ENCODE measurements at places on chromosomes 4 and X.
A peak's percentile ranks its signal among the peaks of the same experiment; 100 is the strongest.

DNA sequence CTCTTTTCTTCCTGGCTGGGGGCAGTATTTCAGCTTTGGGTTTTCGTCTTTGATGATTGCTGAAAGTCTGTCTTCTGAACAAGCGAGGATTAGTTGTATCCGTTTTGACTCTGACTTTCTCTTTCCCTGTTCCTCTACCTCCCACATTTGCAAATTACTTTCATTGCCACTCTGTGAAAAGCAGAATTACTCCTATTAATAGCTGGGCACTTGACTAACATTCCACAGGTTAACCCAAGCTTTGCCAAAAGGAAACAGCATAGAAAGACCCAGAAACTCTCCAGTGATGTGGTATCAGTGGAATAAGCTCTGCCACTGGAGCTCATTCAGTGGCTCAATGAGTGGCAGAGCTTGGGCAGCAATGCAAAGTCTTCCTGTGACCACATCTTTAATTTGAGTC lies 238.9 kb downstream of the PALLD start:
- DNase-seq = no peak

DNA sequence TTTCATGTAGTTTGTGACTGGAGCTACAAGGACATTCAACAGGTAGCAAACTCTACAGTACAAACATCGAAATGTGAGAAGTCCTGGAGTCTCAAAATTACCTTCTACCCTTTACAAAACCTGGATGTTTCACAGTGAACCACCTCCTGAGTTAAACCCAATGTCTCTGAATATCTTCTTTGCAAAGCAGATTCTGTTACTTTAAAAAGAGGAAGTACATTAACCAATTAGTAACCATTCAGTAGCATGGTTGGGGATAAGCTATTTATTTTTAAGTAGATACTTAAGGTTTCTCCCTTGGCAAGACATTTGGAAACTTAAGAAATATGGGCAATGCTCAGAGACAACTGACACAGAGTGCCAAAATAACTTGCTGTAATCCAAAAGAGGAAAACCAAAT lies 371.9 kb upstream of the NWD2 start:
- DNase-seq = no peak

DNA sequence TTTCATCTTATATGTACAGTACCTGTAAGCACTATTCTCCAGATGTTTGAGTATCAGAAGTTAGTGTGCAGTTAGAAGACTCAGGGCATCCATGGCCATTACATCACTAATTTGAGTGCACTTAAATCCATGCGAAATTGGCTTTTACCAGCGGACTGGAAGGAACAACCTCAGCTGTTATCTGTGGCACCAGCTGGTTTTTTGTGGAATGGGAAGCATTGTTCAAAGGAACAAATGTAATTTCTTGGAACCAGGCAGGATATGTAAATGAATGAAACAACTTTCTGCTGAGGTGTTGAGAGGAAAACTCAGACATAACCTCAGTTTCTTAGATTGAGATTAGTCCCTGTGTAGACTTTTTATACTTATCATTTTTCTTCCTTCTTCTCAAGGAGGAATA lies 60.2 kb downstream of the PDGFRA start:
- DNase-seq = no peak

DNA sequence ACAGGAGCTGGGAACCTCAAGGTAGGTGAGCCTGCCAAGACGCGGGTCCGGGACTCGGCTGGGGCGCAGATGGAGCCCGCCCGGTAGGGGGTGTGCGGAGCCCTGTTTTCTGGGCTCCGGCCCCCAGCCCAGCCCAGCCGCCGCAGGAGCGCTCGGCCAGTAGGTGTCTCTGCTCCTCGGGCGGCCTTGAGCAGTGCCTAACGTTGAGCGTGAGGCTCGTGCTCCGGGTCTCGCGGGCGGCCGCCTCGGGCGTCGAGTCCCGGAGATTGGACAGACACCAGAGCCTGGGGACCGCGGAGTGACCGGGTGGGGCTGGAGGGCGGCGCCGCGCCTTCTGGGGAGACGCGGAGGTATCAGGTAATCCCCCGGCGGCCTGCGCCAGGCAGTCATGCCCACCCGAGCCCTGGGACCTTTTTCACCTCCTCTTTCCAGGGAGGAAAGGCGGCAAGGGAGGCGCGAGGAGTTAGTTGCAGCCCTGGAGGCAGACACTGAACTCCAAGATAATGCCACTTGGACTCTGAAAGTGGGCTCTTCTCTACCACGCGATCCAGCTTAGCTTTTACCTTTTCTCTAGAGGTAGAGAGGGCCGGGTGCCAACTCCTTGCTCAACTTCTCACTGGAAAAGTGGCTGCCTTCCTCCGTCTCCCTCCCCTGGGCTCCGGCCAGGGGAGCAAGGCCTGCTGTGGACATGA lies 14.5 kb upstream of the FGG start:
- peak; percentile 19 for DNase-seq

GRCh38 chrX:8868906-8869305 lies 67.7 kb upstream of the FAM9A start:
- DNase-seq = peak; percentile 11

DNA sequence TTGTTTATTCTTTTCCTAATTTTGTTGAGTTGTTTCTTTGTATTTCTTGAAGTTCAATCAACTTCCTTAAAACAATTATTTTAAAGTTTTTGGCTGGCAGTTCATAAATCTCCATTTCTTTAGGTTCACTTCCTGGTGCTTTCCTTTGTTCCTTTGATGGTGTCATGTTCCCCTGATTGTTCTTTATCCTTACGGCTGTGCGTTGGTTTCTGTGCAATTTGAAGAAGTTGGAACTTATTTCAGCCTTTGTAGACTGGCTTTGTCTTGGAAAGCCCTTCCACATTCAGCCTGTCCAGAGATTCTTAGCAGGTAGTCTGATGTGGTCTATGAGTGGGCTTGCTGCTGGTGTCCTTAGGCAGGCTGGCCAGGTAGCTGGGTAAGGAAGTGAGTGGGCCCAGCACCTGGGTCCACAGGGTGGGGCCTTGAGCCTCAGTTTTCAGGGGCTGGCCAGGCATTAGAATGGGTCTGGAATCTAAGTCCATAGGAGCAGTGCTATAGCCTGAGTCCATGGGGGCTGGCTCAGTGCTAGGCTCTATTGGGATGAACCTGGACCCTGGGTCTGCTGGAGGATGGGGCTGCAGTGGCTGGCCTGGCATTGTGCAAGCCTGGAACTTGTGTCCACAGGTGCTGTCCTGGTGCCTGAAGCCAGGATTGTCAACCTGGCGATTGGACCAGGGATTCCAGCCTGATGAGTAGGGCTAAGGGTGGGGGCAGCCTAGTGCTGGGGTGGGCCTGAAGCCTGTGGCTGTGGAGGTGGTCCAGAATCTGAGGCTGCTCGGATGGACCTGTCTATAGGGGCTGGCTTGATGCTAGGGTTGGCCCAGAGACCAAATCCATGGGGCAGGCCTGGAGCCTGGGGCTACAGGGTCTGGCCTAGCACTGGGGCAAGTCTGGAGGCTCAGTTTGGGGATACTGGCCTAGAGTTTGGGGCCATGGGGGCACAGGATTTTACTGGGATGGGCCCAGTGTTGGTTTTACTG lies 152.4 kb downstream of the STAG2 start:
- DNase-seq = no peak

GRCh38 chr4:36737691-36738090 lies 456.3 kb downstream of the DTHD1 start:
- DNase-seq = no peak

DNA sequence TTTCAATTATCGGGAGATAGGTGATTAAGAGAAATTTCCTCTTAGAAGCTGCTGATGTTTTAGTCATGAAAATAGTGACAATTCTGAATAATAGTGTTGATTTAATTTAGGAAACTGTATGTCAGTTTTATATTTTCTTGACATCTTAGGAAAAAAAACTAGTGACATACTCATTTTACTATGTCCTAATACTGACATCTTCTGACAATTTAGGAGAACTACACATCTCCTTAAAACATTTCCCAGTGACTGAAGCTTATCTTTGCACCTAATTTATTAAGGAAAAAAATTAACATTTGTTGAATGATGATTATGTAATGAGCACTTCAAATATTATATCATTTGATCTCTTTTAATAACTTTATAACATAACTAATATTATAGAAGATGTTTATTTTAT lies 42.0 kb upstream of the RBMXL3 start:
- DNase-seq = peak; percentile 40

DNA sequence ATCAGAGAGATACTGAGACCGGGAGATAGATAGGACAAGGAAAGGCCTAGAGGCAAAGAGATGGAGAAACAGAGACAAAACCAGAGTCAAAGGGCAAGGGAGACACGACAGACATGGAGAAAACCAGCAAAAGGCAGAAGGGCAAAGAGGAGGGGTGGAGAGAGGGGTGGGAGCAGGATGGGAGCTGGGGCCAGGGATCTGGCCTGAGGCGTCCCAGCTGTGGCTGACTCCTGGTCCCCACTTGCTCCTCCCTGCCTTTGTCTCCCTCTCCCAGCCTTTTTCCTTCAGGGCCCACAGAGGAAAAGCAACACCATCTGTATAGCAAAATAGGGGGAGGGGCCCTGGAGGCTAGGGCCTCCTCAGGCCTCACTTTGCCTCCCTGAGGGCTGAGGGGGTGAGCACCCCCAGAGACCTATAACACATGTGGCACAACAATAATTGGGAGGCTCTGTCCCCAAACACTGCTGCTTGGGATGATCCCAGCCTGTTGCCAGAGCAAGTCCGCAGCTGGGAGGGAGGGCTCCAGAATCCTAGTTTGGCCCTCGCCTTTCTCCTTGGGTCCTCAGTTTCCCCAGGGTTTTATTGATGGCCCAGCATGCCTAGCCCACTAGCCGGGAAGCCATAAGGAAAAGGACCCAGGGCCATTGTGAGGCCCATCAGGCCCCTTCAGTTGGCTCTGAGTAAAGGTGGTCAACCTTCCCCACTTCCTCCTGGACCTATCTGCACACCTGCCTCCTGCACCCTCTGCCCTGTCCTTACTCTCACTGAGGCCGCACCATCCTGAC lies 96.8 kb downstream of the PJA1 start:
- no peak for DNase-seq

DNA sequence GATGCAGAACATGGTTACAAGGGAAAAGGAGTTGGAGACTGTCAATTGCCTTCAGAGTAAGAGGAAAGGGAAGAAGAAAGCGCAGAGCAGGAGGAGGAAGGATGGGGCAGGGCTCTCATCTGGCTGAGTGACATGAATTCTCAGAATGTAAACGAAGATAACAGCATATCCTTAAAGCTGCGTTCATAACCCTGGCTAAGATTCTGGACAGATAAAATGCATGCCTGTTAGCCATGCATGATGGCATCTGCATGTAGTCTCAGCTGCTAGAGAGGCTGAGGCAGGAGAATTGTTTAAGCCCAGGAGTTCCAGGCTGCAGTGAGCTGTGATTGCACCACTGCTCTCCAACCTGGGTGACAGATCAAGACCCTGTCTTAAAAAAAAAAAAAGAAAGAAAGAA lies 493.5 kb upstream of the PRKX start:
- peak; percentile 70 for DNase-seq

DNA sequence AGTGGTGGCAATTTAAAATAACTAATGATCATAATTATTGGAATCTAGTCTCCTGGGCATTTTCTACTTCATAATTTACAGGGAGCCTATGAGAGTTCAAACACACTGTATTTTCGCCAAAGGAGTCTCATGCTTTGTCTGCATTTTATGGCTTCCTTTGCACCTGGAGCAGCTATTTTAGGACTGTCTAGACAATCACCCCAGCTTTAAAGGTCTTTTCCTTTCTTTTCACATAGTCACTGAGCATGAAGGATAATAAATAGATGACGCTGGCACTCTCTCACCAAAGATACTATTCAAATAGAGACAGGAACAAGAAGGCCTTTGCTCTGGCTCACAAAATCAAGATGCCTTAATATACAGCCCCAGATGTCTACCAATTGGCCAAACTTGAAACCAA lies 43.0 kb downstream of the AMELX start:
- no peak for DNase-seq

DNA sequence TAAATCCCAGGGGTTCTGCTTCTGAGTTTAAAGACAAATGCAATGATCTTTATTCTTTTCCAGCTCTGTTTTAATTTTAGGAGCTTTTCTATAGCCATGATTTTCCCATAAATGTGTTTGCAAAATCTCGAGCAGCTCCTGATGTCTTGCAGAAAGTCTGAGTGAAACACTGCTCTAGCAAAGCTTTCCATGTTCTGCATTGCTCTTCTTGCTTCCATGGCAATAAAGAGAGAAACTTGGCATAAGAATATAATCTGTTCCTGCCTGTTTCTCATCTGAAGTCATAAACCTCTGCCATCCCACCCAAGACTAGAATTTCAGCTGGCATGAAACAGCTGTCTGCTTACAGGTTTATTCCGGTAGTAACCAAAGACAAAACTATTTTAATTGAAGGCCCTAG lies 254.5 kb downstream of the SPRY1 start:
- no peak for DNase-seq

- DNase-seq = no peak
These were observed 14.2 kb downstream of the VEGFC start for GRCh38 chr4:176778491-176778890.

GRCh38 chr4:169968999-169969398 lies 57.2 kb downstream of the MFAP3L start:
- peak; percentile 87 for DNase-seq

DNA sequence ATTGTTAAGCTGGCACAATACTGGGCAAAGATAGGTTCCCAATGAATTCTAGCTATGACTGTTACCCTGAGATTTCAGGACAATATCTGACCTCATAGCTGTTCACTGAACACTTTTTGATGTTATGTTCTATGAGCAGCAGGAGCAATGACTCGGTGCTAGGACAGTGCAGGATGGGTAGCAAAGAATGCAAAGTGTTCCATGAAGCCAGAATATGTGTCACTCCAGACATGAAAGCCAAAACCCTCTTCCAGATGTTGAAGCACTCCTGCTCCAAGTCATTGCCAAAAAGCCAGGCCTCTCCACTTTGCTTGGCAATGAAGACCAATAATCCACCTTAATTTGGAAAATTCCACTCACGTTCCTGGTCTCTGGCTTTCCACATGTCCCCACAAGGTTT lies 300.9 kb upstream of the CPEB2 start:
- DNase-seq = no peak

DNA sequence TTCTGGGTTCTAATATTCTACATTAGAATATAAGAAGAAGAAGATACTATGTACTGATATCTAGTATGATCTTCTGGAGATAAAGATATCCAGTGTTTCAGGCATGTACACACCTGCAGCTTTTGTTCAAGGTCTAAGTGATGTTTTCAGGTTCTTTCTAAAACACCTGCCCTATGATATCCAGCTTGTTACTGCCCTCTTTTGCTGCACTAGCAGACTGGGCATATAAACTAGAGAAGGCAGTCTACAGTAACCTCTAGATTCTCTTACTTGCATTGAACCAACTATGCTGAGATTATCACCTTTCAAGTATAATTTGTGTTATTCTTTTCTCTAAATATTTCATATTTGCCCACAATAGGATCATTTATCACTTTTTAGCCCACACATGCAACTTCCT lies 1.9 kb upstream of the FRYL start:
- no peak for DNase-seq

DNA sequence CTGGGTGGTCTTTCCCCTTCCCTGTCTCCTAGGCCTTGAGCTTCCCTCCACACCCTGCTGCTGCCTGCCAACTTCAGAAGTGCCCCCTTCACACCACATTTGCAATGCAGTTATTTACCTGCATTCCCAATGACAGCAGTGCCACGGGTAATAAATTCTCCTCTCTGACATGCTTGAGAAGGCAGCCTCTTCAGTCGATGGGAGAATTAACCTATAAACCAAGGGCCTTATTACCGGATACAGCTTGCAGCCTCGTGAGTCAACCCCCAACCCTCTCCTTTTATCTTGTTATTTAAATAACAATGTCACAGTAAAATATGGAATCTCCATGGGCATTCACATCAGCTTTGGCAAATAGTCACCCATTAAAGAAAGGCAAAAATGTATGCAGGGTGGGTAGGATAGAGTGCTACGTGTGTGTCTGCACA lies 34.7 kb upstream of the LGI2 start:
- no peak for DNase-seq

GRCh38 chrX:156004256-156004655 lies 6.8 kb downstream of the IL9R start:
- DNase-seq = no peak

- no peak for DNase-seq
These were observed 79.4 kb downstream of the FTHL17 start for GRCh38 chrX:30992381-30992904.

Data from trophoblast cell (in vitro differentiated cells and primary cell).